Stimulated activated CD8-positive, alpha-beta memory T cell treated with anti-CD3 and anti-CD28 coated beads, Interleukin-4, amount 100 ng/mL, for 48 hours (primary cell): ENCODE measurements at places on chromosomes 13 and 19.

DNA sequence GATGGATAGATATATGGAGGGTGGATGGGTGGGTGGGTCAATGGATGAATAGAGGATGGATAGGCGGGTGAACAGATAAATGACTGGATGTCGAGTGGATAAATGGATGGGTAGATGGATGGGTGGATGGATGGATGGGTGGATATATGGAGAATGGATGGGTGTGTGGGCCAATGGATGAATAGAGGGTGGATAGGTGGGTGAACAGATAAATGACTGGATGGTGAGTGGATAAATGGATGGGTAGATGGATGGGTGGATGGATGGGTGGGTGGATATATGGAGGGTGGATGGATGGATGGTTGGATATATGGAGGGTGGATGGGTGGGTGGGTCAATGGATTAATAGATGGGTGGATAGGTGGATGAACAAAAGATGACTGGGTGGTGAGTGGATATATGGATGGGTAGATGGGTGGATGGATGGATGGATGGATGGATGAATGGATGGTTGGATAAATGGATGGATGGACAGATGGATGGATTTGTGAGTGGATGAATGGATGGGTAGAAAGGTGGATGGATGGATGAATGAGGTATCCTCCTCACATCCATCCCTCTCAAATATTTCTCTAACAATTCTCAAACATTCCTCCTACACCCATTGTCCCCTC is 21.0 kb downstream of the AXL start:
- DNase-seq = no peak

GRCh38 chr13:72666391-72666790 is 61.0 kb downstream of the MZT1 start:
- no peak for DNase-seq

- DNase-seq = no peak
Measured at GRCh38 chr19:16581971-16582343, 9.7 kb upstream of the SLC35E1 start.

GRCh38 chr13:45522571-45522970 is 57.8 kb downstream of the COG3 start:
- DNase-seq = no peak

- no peak for DNase-seq
Measured at GRCh38 chr13:67366533-67366932, 136.4 kb upstream of the PCDH9 start.

GRCh38 chr19:8466018-8466417 is 21.2 kb downstream of the HNRNPM start:
- DNase-seq = no peak

GRCh38 chr19:53865523-53865917 is 2.2 kb upstream of the MYADM start:
- no peak for DNase-seq

GRCh38 chr13:21218351-21219035 is 42.0 kb downstream of the MRPL57 start:
- DNase-seq = no peak

DNA sequence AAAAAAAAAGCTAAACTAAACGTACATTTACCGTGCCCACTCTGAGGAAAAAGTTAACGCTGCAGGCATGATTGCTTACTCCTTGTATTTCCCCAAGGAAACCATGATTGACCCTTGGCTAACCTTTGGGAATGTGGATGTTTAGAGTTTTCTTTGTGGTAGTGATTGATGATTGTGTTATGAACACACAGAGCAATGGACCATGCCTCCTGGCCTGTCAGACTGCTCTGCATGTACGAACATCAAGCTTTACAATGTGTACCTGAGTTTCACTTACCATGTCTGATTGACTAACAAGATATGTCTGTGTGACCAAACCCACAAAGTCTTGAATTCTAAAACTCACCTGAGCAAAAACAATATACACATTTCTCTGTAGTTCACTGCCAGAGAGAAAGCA is 35.1 kb downstream of the MYCBP2 start:
- no peak for DNase-seq

DNA sequence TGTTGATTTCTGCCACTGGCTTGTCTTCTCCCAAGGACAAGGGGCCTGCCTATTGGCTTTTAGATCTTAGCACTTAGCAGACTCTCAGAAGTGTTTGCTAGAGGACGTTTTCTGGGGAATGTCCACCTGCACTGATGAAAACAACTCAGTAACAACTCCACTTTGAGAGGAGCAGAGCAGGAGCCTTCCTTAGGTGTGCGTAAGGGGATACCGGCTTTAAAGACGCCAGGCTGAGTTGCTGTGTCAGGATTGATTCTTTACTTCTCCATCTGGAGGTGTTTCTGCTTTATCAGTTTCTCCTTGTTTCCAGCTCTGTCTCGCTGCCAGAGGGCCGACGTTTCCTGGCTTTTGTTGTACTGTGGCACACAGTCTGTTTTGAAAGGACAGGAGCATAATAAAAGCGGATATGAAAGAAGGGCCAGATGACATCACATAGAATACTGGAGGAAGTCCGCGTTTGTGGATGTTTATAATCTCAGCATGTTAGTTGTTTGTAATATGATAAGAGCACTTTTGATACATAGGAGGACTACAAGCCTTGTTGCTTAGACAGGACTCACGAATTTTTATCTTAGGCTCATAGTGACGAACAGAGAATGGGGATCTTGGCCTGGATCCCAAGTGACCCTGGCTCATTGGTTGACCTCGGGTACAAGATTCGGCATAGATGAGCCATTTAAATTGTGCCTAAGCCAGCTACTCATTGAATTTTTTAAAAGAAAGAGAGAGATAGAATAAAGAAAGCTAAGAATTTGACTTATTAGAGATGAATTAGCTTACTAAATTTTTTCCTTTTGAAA is 34.6 kb downstream of the COL4A2 start:
- DNase-seq = no peak
